Stimulated activated CD8-positive, alpha-beta memory T cell treated with anti-CD3 and anti-CD28 coated beads, Interleukin-4, amount 100 ng/mL, for 4 hours (primary cell): ENCODE measurements at places on chromosomes 16 and 17.

GRCh38 chr17:80698297-80698696 is 153.7 kb downstream of the RPTOR start:
- DNase-seq: no peak

DNA sequence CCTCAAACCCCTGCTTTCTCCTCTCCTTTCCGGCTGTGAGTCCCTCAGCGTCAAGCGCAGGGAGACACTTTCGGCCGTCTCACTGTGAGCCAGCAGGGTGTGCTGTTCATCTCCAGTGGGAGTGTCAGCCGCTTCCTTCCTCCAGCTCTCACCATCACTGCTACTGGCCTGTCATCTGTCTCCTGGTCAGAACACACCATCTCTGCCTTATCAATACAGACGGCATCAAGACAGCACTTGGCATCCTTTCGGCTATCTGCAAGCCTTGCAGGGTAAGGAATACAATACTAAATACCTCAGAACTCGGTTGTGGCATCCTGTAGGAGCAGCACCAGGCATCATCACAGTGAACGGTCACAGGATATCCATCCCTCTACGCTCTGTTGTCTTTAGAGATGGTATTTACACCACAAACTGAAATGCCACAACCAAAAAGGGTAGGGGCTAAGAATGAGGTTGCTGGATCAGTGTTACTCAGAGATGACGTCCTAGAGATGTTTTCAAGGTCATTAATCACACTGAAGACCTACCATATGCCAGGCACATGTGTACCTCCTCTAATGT is 20.7 kb upstream of the CMTM4 start:
- DNase-seq: no peak

- no peak for DNase-seq
These were observed 22.3 kb downstream of the ERN1 start for GRCh38 chr17:64107500-64108236.

DNA sequence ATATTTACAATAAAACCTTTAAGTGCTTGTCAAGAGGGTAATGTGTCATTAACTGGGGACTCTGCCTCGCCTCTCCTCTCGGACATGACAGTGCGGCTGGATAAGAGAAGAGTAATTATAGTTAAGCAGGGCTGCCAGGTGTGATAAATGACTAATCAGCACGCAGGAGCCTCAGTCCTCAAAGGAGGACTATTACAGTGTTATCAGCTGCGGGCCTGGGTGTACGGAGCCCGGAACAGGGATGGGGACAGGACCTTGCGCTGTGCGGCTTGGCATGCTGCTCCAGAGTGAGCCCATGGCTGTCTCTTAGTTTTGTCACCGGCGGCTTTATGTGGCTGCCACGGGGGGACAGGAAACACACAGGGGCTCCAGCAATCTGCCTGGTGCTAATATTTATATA is 607.2 kb downstream of the MAF start:
- no peak for DNase-seq

GRCh38 chr17:77160091-77160874 is 19.5 kb downstream of the SEC14L1 start:
- DNase-seq: no peak

GRCh38 chr17:28723159-28723835 is 2.7 kb downstream of the TLCD1 start:
- no peak for DNase-seq

DNA sequence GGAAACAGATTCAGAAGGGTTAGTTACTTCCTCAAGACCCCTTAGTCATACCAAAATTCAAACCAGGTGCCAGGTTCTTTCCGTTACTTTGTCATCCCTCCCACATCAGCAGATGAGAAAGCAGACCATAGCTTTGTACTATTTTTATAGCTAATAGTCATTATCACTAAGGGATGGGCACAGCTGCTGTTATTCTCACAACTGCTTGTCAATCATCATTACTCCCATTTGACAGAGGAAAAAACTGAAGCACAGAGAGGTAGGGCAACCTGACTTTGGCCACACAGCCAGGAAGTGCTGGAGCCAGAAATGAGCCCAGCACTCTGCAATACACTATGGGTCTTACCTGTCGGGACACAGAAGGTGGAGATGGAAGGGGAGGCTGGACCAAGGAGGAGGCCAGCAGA is 30.0 kb downstream of the TEKT5 start:
- DNase-seq: no peak

DNA sequence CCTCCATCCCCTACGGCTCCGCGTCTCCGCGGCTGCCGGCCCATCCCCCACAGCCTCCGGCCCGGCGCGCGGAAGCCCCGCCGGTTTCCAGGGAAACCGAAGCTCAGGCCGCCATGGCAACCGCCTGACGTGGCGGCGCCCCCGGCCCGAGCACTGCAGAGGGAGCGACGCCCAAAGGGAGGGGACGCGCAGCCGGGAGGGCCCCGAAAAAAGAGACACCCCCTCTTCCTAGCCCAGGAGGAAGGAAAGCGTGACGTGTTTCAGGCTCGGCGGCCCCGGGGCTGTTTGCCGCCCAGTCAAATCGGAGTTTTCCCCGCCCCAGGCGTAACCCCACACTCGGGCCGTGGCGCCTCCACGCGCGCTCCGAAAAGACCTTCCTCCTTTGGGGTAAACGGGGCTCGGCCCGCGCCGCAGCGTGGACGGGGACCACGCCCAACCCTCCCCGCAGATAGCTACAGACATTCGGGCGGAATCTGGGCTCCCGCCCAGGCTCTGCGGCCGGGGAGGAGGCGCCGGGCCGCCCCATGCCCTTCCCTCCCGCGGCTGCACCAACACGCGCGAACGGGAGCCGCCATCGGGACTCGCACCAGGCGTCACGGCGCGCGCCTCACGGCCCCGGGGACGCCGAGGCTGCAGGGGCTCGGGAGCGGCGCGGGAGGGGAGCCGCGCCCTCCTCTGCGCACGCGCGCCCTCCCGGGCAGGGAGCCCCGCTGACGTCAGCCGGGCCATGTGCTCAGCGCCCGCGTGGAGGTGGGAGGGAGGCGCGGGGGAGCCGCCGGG is 7.5 kb downstream of the MNT start:
- DNase-seq: peak; percentile 81

DNA sequence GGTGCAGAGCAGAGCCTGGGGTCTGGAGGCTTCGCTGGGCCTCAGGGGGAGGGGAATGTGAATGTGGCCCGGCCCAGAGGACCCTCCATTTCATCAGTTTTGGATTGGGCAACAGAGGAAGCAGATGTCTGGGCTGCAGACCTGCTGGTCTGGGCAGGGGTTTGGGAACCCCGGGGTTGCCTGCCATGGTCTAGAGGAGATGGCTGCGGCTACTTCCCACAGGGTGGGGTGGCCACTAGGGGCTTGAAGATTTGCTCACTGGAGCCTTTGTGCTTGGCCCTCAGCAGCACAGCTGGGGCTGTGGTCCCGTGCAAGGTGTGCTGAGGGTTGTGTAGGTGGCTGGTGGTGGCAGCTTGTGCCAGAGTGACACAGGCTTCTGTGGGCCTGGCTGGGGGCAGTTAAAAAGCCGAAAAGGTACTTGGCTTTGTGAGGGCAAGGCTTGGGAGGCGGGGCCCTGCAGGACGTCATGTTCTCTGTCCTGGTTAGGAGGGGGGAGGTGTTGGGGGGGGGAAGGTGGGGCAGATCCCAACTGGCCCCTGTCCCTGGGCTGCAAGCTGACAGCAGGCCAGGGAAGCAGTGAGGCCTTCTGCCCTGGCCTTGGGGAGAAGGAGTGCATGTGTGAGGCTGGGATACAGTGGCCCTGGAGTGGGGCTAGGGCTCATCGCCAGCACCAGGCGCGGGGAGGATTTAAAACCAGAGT is 98.0 kb downstream of the KPNA2 start:
- no peak for DNase-seq

DNA sequence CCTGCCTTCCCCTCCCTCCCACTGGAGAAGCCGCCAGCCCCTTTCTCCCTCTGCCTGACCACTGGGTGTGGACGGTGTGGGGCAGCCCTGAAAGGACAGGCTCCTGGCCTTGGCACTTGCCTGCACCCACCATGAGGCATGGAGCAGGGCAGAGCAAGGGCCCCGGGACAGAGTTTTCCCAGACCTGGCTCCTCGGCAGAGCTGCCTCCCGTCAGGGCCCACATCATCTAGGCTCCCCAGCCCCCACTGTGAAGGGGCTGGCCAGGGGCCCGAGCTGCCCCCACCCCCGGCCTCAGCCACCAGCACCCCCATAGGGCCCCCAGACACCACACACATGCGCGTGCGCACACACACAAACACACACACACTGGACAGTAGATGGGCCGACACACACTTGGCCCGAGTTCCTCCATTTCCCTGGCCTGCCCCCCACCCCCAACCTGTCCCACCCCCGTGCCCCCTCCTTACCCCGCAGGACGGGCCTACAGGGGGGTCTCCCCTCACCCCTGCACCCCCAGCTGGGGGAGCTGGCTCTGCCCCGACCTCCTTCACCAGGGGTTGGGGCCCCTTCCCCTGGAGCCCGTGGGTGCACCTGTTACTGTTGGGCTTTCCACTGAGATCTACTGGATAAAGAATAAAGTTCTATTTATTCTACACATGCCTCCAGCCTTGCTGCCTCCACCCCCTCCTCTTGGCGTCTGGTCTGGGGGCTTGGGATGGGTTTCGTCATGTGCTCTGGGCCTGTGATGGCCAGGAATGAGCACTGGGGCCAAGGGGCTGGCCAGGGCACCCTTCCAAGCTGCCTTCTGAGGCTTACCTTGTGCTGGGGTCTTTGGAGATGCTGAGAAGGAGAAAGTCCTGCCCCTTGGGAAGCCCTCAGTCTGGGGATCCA is 7.3 kb downstream of the GJD3 start:
- DNase-seq: no peak

- DNase-seq: no peak
These were observed 190.7 kb upstream of the DYNLRB2 start for GRCh38 chr16:80350061-80350460.

DNA sequence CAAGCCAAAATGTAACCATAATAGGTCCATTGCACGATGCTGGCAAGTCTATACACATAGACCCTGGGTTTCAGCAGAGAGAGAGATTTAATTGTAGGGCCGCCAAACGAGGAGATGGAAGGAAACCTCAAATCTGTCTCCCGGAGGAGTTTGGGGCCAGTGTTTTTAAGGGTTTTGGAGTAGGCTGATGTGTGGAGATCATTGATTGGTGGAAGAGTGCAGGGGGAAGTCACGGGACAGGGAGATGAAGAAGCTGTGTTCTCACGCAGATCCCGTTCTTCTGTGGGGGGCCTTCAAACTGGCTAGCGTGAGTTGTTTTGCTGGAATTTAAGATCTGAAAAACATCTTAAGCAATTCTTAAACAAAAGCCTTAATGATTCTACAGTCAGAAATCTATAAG is 84.8 kb downstream of the KATNIP start:
- DNase-seq: no peak

DNA sequence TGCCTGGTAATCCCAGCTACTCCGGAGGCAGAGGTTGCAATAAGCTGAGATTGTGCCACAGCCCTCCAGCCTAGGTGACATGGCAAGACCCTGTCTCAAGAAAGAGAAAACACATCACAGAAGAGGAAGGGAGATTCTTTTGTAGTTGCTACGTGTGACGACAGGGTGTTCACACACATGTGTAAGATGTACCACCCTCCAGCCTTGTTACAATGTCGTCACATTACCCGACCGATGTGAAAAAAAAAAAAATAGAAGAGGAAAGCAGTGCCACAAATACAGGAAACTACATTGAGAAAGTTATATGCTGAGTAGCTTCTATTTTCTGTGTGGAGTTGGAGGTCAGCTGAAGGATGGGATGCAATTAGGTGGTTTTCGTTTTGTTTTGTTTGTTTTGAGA is 56.0 kb downstream of the CLUH start:
- DNase-seq: no peak

DNA sequence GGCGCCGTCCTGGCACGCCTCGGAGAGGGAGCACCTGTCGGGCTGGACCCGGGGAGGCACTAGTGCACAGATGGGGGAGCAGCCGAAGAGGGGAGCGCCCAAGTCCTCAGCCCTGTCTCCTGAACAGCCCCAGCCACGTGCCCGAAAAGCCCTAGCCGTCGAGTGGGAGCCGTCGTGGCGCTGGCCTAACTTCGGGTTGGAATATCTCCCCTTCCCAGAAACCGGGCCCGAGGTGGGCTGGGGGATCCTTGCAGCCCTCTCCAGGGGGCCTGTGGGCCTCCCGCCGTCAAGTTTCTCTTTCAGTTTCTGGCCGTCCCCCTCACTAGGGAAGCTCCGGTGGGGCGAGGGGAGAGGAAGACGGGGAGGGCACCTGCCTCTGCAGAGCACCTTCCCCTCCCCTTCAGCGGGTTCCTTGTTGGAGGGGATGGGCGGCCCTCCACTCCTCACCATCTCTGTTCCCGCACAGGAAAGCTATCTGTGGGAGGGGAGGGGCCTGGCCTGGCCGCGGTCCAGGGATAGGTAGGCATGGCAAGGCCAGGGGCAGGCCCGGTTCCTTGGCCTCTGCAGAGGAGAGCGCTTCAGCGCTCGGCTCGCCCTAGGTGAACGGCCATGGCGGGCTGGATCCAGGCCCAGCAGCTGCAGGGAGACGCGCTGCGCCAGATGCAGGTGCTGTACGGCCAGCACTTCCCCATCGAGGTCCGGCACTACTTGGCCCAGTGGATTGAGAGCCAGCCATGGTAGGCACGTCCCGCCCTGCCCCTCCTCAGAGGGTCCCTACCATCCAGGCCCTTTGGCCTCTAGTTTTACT is 709 bp downstream of the STAT5A start:
- DNase-seq: peak; percentile 43

DNA sequence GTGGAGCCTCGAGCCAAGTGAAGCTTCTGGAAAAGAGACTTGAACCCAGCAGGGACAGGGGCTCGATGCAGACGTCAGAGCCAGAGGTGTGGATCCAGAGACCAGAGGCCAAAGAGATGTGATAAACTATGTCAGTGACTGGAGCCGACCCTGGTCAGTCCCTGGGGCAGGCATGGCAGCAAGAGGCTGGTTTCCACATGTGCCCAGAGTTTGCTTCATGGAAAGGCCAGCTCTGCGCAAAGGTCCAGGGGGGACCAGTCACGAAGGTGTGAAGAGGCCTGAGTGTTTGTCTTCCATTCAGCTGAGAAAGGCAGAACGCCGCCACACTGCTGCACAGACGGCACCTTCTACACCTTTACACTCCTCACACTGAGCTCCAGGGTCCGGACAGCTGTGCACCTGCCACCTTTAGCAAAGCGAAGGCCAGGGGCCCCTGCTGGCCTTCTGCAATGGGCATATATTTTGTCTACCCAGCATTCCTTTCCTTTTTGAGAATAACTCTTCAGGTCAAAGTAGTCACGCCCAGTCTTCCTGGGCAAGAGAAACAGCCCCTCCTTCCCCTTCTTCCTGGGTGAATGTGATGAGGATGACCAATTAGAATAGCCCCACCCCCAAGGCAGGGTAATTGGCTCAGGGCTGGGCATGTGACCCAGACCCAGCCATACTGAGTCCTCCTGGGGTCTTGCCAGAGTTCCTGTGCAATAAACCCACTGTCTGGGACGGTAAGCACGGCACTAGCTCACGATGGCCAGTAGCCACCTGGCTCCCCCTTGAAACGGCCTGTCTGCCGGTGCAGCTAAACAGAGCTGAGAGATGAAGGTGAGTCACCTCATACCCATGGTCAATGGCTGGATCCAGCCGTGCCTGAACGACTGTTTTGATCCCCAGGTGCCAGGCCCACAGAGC is 2.3 kb upstream of the RPH3AL start:
- DNase-seq: no peak

GRCh38 chr17:74485022-74485743 is 18.7 kb downstream of the CD300A start:
- DNase-seq: no peak
